ENCODE measurements at places on chromosomes 7 and 10.

DNA sequence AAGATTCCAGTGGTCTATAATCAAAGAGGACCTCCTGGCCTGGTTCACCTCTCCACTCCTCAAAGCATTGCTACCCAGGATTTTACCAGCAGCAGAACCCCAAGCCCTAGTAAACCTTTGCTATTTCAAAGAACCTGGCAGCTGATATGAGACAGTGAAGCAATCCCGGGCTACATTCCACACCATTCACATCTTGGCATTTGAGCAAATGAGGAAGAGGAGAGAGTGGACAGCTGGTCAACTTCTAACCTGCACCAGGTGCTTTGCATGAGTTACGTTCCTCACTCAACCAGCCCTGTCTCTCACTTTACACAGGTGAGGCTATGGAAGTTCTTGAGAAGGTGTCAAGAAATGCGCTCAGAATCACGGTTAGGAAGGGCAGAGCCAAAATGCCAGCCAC lies 1.1 kb downstream of the CCDC3 start:
- peak; percentile 11 for DNase-seq

- no peak for DNase-seq
Measured at GRCh38 chr10:117152668-117153067, 14.6 kb upstream of the VAX1 start.

- DNase-seq: no peak
Measured at GRCh38 chr7:150957133-150958020, 20.7 kb downstream of the KCNH2 start.

DNA sequence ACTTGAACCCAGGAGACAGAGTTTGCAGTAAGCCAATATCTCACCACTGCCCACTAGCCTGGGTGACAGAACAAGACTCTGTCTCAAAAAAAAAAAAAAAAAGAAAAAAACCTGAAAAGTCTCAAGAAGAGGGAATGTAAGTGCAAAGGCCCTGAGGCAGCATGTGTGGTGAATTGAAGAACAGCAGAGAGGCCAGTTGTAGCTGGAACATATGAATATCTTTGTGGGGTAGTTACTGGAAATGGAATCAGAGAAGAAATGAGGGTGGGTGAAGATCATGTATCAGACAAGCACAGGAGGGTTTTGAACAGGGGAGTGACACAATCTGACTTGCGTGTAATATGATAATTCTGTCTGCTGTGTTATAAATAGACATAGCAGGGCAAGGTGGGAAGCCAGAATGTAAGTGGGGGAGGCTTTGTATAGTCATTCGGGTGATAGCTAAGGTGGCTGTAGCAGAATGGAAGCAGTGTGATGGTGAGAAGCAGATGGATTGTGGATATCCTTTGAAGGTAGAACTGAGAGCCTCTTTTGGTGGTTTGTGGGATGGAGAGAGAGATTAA lies 45.3 kb upstream of the ITGA8 start:
- DNase-seq: no peak

DNA sequence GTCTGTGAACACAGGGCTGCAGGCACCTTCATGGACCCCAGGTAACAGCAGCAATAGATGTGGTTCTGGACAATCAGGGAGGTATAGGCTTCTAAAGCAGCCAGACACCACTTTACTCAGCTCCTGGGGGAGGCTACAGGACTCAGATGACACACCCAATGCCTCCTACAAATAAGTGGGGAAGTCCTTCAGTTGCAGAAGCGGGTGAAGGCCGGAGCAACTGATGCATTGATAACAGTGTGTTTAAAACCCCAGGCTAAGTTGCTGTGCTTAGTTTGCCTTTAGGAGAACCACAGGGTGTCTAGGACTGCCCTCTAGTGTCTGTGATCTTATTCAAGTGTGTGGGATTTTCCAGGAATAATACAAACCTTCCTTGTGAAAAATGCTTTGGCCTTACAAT lies 5.9 kb upstream of the ITGA8 start:
- DNase-seq: peak; percentile 24

Measured in NCI-H226 (cell line).